Uterus (tissue), 4 donors: ENCODE measurements at places on chromosomes 7 and 10.

- no peaks in the 10 kb centered on the region for H3K4me1 ChIP-seq
- H3K27ac ChIP-seq, result no peak overlapping the region
- no peaks in the 10 kb centered on the region for H3K27me3 ChIP-seq
- no peaks in the 10 kb centered on the region for H3K36me3 ChIP-seq
- no peak overlapping the region for H3K4me3 ChIP-seq
Measured at GRCh38 chr7:139845443-139845805, 16.4 kb downstream of the TBXAS1 start.

GRCh38 chr10:3068968-3069737 is 1.8 kb downstream of the PFKP start:
- no peak for DNase-seq
- no peaks in the 10 kb centered on the region for H3K27me3 ChIP-seq
- H3K27ac ChIP-seq, result peak overlapping the region; percentile 70

GRCh38 chr10:30055226-30055662 is 4.1 kb downstream of the JCAD start:
- H3K36me3 ChIP-seq, result no peaks in the 10 kb centered on the region
- DNase-seq, result no peak
- H3K27me3 ChIP-seq, result no peaks in the 10 kb centered on the region
- peak overlapping the region; percentile 92 for H3K27ac ChIP-seq
- peaks cover 10% of the 10 kb centered on the region for H3K4me1 ChIP-seq

DNA sequence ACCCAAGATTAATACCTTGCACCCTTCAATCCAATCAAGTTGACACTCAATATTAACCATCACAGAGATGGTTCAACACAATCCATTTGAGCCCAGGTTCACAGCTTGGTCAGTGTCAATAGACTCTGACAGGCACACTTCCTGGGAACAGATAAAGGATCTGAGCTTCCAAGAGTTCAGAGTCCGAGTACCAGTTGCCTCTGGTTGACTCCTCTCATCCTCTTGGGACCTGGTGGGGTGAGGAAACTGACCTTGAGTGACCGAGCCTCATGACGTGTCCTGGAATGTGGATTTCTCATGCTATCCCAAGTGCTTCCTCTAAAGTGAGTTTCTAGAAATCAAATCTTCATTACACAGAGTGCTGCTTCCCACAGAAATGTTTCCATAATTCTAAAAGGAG is 162.0 kb downstream of the CYP26A1 start:
- no peak overlapping the region for H3K4me3 ChIP-seq
- H3K27ac ChIP-seq, result no peak overlapping the region
- H3K36me3 ChIP-seq, result no peaks in the 10 kb centered on the region
- no peak for DNase-seq
- H3K27me3 ChIP-seq, result no peaks in the 10 kb centered on the region

DNA sequence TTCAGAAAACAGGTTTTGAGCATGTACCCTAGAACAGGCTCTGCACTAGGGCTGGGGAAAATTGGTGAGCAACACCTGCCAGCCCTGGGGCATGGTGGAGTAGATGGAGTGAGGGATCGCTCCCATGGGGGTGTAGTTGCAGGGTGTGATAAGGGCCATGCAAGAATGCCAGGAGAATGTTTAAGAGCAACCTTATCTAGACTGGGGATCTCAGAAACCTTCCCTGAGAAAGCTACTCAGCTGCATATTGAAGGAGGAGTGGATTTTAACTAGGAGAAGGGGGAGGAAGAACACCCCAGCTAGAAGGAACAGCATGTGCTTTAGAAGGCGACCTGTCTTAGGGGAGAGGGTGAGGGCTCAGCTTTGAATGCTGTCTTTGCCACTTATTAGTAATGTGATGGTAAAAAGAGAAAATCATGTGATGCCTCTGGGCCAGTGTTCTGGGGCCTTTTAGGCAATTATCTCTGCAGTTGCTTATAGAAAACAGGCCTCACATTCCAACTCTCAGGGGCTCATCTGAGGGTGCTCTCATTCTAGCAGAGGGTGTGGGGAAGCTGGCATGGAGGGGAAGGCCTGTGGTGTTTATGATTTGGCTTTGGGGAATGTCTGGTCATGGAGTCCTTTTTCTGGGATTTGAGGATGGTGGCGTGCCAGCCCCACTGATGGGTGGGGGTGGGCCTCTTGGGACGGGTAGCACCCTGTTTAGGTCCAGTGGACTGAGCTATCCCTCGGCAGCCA is 225.4 kb downstream of the BMPER start:
- H3K27ac ChIP-seq, result no peak overlapping the region
- H3K36me3 ChIP-seq, result no peaks in the 10 kb centered on the region
- H3K27me3 ChIP-seq, result no peaks in the 10 kb centered on the region
- no peak overlapping the region for H3K4me3 ChIP-seq
